ENCODE measurements at places on chromosomes 5 and 9.

DNA sequence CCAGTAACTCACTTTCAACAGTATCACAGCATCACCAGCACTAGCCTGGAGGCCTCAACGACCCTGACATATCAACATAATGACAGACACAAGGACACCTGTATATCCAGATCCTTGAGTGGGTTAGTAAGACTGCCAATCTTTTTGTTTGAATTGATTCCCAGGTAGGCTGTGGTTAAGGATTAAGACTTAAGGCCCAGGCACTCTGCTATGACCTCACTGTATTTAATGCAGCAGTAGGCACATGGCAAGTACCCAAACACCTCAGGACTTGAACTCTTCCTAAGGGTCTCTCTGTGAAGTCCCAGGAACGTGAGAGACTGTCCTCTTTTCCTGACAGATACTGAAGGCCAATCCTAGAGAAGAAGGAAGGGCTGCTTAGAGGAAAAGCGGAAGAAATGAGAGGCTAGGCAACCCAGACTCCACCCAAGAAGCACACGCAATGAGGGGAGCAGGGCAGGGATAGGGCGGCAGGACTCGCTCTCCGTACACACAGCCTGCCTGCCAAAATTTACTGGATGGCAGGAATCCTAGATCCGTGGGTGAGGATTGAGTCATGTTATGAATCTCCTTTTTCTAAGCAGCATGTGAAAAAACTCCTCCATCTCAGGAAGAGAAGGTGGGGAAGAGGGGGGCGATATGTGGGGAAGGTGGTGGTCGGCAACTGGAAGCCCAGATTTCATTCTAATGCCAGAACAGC lies 93.4 kb downstream of the SIL1 start:
- peak; percentile 46 for DNase-seq

- no peak for DNase-seq
These were observed 179.2 kb downstream of the HSD17B3 start for GRCh38 chr9:96122751-96123150.

GRCh38 chr5:167452136-167452535 lies 839.3 kb upstream of the WWC1 start:
- DNase-seq = no peak

DNA sequence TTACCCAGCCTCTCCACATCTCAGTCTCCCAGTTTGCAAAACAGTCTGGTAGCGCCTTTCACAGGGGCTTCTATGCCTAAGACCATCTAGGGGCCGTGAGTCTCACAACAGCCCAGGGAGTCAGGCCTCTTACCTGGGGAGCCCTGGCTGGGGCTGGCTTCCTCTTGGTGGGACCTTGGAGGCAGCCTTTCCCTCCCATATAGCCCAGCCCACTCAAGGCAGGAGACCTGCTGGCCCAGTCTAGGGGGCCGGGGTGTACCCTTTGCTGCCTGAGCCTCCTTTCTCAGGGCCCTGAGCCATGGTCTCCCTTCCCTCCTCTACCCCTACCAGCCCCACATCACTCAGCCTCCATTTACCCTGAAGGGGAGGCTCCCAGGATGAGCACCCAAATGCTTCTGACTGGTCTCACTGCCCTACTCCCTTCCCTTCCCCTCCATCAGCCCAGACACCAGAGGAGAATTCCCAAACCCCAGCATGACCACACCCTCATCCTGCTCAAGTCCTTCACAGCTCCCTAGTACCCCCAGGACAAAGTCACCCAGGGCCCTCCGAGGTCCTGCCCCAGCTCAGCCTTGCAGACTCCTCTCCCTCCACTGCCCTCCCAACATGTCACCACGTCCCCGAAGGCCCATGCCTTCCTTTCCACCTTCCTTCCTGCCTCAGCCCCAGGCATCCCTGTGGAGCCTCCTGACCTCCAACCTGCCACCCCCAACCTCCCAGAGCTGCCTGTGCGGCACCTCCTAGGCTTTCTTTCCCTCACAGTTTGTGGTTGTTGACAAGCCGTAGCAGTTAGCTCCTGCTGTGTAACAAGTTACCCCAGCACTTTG lies 55.3 kb downstream of the BARX1 start:
- DNase-seq = no peak

DNA sequence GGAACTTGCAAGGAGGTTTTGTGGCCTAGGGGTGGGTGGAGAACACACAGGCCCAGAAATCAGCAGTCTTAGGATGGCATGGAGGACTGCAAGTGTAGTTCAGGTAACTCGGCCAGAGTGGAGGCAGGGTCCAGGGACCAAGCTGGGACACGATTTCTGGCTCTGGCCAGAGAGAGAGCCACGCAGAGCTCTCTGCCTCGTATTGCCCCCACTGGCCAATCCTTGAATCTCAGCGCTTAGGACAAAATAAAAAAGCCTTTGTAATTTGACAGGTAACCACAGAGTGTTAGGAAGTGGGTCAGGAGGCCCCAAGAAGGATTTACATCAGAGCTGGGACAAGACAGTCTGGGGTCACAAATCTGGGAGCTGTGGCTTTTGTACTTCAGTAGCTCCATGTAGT lies 11.7 kb downstream of the MAP3K1 start:
- DNase-seq = peak; percentile 47

DNA sequence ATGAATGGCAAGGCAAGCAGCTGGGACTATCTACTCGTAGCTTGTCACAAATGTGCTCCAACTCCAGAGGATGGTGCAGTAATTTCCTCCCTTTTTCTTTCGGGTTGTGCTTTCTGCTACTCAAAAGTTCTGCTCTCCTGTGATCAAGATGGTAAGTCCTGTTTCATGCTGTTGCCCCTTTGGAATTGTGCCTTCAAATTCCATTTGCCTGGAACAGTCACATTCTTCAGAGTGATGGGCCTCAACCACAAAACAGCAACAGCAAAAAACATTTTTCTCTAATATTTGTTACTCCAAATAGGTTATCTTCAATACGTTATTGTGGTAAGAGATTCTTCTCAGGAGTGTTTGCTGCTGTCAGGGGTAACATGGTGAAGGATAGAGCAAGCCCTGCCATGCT lies 209.3 kb downstream of the PALM2AKAP2 start:
- DNase-seq = no peak

GRCh38 chr9:6307551-6308096 lies 20.6 kb upstream of the TPD52L3 start:
- DNase-seq = no peak

DNA sequence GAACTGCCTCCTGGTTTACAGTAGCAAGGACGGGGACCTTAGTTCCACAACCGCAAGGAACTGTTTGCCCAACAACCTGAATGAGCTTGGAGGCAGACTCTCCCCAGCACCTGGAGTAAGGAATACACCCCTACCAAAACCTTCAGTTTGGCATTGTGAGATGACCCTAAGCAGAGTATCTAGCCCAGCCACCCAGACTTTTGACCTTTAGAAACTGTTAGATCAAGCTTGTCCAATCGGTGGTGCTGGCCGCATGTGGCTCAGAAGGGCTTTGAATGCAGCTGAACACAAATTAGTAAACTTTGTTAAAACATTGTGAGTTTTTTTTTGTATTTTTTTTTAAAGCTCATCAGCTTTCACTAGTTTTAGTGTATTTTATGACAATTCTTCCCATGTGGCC lies 86.9 kb upstream of the C9orf72 start:
- DNase-seq = no peak

- no peak for DNase-seq
These were observed 305.7 kb upstream of the TNC start for GRCh38 chr9:115423646-115424045.

DNA sequence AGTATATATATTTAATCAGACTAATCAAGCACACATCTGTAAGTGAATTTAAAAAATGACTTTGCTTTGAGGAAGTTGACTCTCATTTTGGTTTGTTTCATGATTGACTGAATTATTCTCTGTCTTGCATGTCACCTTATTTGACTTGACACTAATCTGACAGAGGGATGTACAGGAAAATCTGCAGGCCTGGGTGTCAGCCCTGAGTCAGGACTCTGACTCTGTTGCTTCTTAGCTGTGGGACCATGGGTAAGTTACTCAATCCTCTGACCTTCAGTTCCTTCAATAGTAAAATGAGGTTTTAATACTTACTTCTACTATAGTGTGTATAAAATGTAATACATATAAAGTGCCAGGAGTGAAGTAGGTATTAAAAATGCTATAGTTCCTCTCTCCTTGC lies 415.9 kb downstream of the ARHGEF28 start:
- no peak for DNase-seq

DNA sequence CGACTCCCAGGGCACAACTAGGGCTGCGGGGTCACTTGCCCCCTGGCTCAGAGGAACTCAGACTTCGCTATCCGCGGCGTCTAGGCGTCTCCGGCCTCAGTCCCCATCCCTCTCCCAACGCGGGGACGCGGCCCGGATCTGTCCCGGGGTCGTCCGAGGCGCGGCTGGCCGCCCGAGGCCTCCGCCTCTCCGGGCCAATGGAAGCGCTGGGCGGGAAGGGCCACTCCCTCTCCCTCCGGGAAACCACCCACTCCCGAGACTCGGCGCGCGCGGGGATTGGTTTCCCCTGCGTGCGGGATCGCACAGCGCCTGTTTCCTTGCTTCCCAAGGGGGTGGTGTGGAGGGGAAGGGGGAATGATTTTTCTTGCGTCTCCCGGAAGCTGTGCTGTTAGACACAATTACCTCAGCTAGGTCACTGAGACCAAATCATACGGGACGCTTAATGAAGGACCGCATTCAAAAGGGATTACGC lies 38.3 kb downstream of the NR2F1 start:
- DNase-seq = peak; percentile 96

DNA sequence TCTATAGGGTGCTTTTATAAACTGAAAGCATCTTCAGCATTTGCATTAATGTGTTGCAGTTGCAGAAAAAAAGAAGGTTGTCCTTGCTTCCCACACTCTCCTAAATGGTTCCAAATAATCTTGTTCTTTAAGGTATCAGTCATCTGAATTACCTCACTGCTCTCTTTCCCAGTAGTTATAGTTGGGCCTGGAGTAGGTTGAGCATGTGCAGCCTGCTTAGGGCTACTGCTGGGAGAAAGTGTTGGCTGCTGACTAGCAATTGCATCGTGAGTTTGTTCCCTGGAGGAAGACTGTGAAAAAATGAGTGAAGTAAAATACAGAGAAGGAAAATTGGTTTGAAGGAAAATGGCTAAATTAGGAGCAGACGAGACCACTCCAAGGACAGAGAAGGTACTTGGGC lies 74.5 kb downstream of the PRR16 start:
- DNase-seq = no peak

Measured in DMS53 (cell line).